ENCODE measurements at places on chromosomes 3 and 15. TPM values are rescaled to one million over a fixed set of nuclear protein-coding genes. Genes with fewer than 3 reads are reported as not detected.

The C15orf39 gene
- total RNA-seq: 6.5 TPM

DNA sequence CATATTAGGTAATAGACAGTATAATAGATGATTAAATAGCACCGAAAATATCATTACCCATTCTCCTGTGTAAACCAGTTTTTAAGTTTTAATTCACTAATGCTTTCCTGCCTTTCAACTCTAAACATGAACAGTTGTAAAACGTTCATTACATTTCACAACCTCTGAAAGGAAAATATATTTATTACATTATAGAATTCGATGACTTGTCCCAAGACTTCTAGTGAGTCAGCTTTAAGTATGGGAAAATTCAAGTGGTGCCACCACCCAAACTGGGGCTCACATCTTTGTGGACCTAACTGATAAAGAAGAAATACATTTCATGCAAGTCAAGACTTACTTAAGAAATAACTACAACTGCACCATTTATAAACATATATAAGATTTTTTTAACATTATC, 2.0 kb downstream of the TRIM59 start:
- peak; percentile 79 for DNase-seq

GRCh38 chr3:179418610-179419009, 32.7 kb downstream of the GNB4 start:
- DNase-seq: no peak

The CCR2 gene
- not detected for total RNA-seq

The GOLGA8Q gene
- total RNA-seq: 0.36 TPM

DNA sequence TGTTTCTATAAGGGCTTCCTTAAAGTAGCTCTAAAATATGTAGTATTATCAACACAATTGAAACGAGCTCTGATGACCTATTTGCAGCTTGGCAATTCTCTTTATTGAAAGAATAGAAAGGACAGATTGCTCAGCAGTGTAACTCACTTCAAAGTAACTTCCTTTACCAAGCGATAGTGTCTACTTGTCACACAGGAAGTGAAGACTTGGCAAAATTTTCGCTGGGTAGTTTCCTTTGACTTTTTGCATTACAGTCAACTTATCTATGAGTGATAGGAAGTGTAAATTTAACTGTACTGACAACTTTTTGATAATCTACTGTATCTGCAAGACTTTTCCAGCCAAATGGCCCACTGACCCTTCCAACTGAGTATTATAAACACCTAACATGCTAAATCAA, 22.8 kb downstream of the SLC9A9 start:
- no peak for DNase-seq

DNA sequence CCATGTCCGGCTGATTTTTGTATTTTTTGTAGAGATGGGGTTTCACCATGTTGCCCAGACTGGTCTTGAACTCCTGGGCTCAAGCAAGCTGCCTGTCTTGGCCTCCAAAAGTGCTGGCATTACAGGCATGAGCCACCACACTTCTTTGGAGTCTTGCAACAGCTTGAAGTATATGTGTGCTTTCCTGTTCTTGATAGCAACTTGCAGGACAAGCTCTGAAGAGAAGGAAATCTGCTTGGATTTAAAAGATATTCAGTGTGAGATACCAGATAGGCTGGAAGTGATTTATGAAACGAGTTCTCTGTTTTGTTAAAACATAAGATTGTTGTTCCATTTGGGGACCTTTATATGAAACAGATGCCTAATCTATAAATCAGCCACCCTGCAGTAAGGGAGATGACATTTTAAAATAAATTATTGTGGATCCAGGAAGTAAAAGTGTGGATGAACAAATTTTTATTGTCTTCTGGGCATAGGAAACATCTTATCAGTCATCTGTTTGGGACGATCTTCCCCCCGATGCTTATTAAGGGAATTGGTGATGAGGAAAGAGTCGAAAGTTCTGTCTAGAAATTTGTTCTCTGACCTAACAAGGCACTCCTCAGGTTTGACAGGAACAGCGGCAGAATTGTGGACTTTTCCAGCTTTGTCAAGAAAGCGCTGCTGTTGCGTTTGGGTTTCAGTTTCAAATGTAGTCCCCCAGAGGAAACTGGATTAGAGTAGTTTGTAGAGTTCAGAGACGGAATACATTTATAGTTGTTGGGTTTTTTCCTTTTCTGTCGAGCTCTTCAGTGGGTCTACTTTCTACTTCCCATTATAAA, 53.7 kb upstream of the MAGI1 start:
- DNase-seq: no peak

GRCh38 chr3:146780251-146780650, 175.1 kb upstream of the PLSCR5 start:
- peak; percentile 81 for DNase-seq

The GLT8D1 gene
- total RNA-seq: 103 TPM

- peak; percentile 82 for DNase-seq
Observed at GRCh38 chr15:45521596-45522327, 793 bp downstream of the SLC30A4 start.

GRCh38 chr15:25717457-25718168, 145.5 kb downstream of the ATP10A start:
- peak; percentile 92 for DNase-seq

The BFSP2 gene
- not detected for total RNA-seq

- DNase-seq: no peak
Observed at GRCh38 chr3:127156338-127157050, 36.4 kb upstream of the PRR23E start.

GRCh38 chr3:74562558-74563269, 51.7 kb downstream of the CNTN3 start:
- DNase-seq: no peak

DNA sequence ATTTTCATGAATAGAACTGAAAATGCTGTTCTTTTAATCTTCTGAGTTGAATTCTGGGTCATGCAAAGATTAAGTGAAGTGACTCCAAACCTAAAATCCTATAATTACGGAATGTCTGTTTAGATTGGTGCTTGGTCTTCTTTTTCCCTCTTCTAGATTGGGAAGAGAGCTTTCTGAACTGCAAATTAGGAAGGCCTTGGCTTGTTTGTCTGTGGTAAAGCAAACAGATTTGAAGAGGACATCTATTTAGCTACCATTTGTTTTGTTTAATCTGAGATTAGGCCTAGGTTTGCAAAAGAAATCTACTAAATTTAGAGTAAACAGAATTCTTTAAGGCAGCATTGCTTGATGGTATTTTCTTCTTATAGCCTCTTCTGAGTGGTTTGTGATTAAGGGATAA, 23.5 kb downstream of the PAQR9 start:
- DNase-seq: peak; percentile 73

DNA sequence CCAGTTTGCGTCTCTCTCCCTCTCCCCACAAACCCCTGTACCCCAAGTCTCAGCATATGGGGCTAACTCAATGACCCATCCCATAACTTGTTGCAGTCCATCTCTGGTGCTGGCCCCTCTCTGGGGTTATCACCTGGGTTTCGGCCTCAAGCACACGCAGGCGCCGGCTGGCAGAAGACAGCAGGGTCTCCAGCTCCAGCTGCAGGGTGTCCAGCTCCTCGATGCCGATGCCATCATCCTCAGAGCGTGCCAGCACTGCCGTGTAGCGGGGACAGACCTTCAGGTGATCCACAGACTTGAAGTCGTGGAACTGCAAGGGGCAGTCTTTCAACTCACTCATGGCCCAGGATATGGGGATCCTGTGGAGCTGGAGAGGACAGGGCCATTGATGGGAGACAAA, 1.1 kb downstream of the TADA3 start:
- peak; percentile 68 for DNase-seq

- no peak for DNase-seq
Observed at GRCh38 chr3:171841620-171842000, 1.5 kb upstream of the TMEM212 start.

The C15orf62 gene
- total RNA-seq: under 0.01 TPM

The CKMT1A gene
- not detected for total RNA-seq

DNA sequence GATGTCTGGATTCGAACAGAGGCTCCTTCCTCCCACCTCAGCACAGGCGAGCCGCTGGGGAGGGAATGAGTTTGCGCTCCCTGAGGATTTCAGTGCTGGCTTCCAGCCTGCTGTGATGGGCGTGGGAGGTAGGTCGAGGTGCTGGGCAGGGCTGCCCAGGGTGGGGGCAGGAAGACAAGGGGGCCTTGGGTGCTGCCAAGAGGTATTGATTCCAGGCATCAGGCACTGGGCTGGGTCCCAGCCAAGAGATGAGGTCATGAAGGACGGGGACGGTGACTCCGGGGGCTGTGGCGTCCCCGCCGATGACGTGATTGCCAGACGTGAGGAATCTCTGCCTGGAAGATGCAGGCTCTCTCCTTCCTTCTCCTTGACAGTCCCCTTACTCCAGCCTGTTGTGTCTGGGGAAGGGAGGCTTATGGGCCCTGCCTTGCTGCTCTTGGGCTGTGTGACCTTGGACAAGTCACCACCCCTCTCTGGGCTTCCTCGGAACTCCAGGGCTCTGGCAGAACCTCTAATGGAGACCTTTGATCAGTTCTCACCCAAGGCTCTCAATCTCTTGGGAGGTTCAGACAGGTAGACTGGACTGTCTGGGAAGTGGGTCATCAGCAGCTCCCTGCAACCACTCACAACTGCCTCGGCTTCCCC, 116.8 kb downstream of the FBLN2 start:
- DNase-seq: no peak

DNA sequence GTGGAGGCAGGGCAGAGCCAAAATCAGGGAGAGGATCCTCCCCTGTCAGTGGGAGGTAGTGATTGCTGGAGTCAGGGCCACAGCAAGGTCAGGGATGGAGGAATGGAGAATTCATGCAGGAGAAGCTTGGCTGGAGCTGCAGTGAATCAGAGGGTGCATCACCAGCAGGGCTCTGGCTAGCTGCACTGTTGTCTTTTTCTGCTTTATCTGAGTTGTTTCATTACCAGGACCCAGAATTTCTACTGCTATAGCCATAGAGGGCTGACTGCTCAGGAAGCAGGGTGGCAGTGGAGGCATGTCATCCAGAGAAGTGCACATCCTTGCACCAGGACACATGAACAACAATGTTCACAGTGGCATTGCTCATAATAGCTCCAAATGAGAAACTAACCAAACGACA, 113.5 kb upstream of the GALNT15 start:
- DNase-seq: peak; percentile 91

The CD86 gene
- total RNA-seq: 0.29 TPM

DNA sequence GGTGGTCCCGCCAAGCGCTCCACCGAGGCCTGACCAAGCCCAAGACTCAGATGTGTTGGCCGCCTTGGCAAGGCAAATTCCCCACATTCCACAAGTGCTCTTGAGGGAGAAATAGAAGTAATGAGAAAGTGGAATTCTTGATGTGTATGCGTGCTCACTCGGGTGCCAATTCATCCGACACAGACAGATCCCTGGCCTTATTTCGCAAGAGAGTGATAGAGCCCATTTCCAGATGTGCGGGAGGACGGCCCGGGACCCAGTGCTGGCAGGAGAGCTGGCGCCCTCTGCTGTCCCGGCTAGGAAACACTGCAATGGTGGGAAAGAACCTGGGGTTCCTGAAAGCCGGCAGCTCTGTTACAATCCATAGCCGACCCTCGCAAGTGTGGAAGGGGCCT, 76.0 kb downstream of the HMG20A start:
- peak; percentile 88 for DNase-seq

DNA sequence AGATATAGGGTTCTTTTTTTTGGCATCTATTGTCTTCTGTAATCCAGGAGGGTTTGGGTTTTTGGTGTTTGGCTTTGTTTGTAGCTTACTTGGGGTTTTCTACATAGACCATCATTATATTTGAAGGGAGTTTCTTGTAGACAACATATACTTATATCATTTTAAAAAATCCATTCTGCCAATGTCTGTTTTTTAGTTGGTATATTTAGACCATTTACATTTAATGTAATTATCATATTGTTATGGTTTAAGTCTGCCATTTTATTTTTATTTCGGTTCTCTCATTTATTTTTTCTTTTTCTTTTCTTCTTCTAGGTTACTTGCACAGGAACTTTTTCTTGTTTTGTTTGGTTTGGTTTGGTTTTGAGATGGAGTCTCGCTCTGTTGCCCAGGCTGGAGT, 5.5 kb upstream of the MGLL start:
- DNase-seq: no peak

The LRRC31 gene
- total RNA-seq: not detected

GRCh38 chr3:146313031-146313745, 62.3 kb upstream of the PLSCR4 start:
- DNase-seq: no peak

- DNase-seq: no peak
Observed at GRCh38 chr3:102480139-102480538, 45.3 kb downstream of the ZPLD1 start.

The SLC38A3 gene
- total RNA-seq: 0.29 TPM

DNA sequence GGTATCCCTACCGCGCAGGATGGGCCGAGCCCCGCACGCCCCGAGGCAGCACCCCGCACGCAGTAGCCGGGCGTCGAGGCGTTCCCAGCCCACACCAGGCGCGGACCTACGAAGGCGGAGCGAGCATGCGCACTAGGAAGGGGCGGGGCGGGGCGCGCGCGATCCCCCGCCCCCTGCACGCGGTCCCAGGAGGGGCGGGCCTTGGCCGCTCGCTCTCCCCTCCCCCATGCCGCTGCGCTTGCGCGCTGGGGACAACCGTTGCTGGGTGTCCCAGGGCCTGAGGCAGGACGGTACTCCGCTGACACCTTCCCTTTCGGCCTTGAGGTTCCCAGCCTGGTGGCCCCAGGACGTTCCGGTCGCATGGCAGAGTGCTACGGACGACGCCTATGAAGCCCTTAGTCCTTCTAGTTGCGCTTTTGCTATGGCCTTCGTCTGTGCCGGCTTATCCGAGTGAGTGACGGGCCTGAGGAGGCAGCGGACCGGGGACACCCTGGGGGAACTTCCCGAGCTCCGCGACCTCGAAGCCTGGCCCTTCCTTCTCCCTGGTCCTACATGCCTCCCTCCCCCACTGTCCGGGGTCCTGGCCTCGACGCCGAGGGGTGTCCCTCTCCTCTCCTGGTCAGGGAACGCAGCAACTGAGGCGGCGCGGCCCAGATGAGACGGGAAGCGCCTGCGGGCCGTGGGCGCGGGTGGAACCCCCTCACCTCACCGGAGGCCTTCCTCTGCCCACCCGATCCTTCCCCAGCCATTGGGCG, at the start of gene SPESP1:
TSS of gene SPESP1 (plus strand) at position 258 of the 755 bp plus-strand sequence. CDS start at position 387, 129 bp downstream.
- peak; percentile 83 for DNase-seq

DNA sequence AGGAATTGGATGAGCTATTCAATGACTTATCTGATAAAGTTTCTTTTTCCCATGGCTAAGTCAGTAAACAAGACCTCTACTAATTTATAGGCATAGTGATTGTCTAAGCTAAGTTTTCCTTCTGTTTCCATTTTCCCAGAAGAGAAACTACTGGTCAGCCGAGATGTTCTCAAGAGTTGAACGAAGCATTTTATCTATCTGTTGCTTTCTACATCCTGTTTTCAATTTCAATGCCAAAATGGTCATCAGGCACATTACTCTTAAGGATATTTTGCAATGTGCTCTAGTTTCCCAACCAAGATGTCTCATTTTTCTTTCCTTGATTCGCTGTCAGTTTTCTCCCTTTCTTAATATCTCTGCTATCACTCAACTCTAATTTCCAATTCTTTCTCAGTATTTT, 228.7 kb downstream of the MBNL1 start:
- DNase-seq: peak; percentile 71
